ENCODE measurements at places on chromosomes 3 and 15. TPM values are rescaled to one million over a fixed set of nuclear protein-coding genes. Genes with fewer than 3 reads are reported as not detected.

The MRPL3 gene
- 146 TPM for total RNA-seq

GRCh38 chr15:62506217-62506805 is 341.2 kb upstream of the C2CD4B start:
- DNase-seq, result no peak

The TRH gene
- not detected for total RNA-seq

DNA sequence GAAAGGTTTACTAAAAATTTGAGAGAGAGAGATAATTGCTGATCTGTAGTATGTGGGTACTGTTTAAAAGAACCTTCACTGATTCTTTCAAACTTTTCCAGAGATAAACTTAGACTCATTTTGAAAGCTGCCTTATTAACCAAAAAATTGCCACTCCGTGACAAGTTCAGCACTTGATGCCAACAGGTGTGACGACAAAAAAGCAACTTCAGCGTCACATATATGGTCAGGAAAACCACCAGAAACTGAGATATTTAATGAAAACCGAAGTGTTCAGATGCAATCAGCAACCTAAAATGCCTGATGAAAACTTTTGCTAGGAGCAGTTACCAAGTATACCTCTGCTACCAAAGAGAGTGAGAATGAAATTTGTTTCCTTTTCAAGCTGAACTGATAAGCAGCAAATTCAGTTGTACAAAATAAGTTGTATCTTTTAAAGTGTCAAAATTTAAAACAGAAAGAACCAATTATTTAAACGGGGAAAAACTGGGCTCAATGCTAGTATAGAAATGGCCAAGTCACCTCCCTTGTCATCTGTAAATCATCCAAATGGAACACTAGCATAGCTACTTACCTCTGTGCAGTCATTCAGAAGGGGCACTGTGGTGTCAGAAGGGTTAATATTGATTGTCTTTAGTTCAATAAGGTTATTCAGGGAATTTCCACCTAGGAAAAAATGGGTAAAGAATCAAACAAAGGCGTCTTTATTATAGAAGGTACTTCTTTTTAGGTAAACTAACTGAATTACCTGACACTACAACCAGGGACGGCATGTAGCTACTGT is 91.5 kb upstream of the OCA2 start:
- no peak for DNase-seq

DNA sequence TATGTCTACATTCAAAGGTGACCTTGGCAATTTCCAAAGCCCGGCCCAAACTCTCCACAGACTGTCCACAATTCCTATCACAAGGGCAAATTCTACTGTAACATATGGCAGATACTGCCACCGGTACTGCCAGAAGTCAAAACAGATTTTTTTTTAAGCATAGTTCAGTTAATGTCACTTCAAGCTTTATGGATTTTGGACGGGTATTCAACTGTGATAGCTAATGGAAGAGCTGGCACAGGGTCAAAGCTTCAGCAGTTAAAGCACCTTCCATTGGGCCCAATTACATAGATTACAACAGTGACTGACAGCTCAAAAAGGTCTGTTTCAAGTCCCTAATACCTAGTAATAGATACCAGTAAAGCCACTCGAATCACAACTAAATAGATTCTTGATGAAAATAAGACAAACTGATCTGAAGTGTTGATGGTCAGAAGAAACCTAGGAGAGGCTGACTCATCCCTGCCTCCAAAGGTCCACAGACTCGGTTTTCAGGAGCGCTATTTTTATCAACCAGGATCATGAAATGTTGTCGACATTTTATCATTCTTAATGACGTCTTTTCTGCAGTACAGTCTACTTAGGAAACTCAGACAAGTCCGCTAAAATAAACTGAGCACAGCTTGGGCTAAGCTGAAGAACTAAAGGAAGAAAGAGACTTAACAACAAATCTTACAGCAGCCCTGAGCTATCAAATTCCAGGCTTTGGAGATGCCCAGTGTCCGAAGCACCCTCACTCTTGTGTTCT is 38.7 kb downstream of the ANXA2 start:
- DNase-seq, result no peak

DNA sequence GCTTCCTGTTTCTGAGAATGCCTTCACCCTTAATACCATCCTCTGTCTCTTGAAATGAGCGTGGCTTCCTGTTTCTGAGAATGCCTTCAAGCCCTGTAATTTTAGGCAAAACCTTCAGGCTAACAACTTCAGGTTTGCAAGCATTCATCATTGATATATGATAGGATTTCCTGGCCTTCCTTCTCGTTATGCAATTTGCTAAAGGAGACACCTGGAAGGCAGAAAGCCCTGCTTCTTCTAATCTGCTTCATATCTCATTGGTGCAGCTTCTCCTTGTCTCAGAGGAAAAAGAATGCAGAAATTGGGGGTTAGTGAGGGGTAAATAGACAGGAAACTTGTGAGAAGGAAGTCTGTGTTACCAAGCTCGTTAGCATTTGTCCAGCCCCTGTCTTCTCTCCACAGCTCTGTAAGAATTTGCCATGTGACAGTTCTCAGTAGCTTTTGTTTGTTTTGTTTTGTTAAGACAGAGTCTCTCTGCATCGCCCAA is 7.3 kb downstream of the ARL6IP5 start:
- DNase-seq, result no peak

DNA sequence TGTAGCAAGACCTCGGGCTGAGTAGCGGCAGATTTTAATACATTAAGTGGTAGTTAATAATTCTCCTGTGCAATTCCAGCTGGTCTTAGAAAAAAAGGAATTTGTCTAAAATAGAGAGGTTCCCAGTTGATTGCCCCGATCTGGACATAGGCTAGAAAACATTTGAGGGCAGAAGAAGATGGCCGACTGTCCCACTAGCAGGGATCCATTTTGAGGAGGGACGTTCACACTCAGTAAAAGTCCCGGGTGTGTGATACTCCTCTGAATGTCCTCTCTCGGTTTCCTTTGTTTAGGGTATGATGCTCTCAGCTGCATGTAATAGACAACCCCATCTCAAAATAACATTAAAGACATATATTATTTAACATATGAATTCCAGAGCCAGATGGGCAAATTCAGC is 77.9 kb upstream of the OXTR start:
- no peak for DNase-seq

The TMEM212 gene
- total RNA-seq, result not detected

The MFSD1 gene
- total RNA-seq, result 11.9 TPM

DNA sequence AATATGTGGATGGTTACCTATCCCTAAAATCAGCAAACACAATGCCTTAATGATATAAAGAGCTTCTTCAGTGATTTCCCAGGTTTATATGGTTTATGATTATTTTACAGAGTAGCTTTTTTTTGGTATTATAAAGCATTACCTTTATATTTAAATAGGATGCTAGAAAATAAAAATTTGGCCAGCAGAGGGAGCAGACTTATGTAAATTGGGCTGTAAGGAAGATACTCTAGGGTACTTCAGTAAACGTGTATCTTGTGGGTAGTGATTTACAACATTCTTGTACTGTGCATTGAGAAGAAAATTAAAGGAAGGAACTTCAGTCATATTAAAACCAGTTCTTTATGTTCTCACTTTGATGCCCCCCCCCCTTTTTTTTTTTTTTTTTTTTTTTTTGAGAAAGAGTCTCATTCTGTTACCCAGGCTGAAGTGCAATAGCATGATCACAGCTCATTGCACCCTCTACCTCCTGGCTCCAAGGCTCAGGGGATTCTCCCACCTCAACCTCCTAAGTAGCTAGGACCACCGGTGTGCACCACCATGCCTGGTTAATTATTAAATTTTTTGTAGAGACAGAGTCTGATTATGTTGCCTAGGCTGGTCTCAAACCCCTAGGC is 167.9 kb downstream of the BBX start:
- no peak for DNase-seq

DNA sequence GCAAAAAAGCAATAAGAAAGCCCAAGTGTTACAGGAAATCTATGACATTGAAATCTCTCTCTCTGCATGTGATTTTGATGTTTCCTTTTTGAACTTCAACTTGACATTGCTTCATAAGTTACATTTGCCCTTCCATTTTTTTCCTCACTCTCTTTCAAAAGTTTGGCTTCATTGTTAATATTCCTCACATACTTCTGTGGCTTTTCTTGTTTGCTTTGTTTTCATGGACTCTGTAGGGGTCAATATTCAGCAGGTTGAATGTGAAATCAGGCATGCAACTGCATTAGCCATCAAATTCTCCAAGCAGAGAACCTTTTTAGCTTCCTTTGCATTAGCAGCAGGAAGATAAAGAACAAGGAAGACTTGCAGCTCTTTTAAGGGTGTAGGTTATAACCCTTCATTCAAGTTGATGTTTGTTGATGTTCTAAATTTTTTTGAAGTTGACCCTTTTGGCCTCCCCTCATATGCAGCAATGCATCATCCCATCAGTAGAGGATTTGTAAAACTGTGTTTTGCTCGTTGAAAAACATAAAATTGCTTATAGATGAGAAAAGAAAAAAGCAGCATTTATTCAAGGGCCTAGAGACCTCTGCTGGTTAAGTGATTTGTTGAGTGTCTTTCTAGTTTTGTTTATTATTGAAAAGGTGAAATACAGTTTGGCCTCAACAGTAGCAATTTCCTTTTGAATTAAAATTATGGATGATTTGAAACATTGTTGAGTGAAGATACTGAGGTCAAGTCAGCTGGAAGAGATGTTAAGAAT is 211.4 kb downstream of the IL5RA start:
- no peak for DNase-seq

- DNase-seq, result no peak
Measured at GRCh38 chr3:167808910-167809309, 73.4 kb downstream of the SERPINI1 start.

The GPR62 gene
- total RNA-seq, result not detected

GRCh38 chr3:32456429-32457130 is 46.1 kb downstream of the CMTM6 start:
- DNase-seq, result no peak

The EDEM1 gene
- total RNA-seq, result 192 TPM

GRCh38 chr15:90619468-90619867 is 89.7 kb downstream of the CRTC3 start:
- DNase-seq, result no peak

- DNase-seq, result no peak
Measured at GRCh38 chr3:113546414-113546893, 14.1 kb downstream of the SIDT1 start.

GRCh38 chr15:85333132-85333831 is 47.1 kb upstream of the AKAP13 start:
- DNase-seq, result no peak

Measured in activated CD4-positive, alpha-beta memory T cell treated with anti-CD3 and anti-CD28 coated beads for 36 hours (primary cell).